ENCODE measurements at places on chromosomes 11 and 22.

GRCh38 chr11:83493034-83493433, 206.9 kb upstream of the CCDC90B start:
- DNase-seq, result no peak

- DNase-seq, result no peak
Measured at GRCh38 chr11:35131886-35132285, 7.1 kb upstream of the CD44 start.

DNA sequence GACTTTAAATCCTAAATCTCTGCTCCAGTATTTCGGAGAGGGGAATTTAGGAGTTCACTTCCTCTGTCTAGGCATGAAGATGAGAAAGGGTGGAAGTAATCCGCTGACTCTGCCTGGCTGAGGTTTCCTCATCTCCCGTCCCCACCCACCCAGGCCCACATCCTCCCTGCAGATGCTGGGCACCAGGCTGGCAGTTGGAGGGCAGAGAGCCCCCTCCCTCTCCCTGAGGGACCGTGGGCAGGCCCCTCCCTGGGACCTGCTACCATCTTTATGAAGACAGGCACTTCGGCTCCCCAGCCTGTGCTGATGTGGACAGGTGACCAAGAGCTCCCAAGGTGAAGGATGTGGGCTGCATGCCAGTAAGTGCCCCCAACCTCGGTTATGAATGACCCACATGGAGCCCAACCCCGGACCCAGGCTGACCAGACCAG, 6.7 kb downstream of the CASTOR1 start:
- no peak for DNase-seq

DNA sequence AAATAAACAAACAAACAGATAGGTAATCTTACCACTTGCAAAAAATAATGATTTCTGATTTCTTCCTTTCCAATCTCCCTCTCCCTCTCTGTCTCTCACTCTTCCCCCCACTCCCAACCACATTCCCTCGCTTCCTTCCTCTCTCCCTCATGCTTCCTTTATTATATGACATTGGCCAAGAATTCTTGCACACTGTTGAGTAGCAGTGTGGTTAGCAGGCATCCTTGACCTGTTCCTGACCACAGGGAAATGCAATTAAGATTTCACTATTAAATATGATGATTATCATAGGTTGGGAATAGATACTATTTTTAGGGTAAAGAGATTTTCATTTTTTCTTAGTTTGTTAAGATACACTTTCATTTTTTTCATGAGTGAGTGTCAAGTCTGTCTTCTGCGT, 14.7 kb upstream of the PLAAT4 start:
- no peak for DNase-seq

DNA sequence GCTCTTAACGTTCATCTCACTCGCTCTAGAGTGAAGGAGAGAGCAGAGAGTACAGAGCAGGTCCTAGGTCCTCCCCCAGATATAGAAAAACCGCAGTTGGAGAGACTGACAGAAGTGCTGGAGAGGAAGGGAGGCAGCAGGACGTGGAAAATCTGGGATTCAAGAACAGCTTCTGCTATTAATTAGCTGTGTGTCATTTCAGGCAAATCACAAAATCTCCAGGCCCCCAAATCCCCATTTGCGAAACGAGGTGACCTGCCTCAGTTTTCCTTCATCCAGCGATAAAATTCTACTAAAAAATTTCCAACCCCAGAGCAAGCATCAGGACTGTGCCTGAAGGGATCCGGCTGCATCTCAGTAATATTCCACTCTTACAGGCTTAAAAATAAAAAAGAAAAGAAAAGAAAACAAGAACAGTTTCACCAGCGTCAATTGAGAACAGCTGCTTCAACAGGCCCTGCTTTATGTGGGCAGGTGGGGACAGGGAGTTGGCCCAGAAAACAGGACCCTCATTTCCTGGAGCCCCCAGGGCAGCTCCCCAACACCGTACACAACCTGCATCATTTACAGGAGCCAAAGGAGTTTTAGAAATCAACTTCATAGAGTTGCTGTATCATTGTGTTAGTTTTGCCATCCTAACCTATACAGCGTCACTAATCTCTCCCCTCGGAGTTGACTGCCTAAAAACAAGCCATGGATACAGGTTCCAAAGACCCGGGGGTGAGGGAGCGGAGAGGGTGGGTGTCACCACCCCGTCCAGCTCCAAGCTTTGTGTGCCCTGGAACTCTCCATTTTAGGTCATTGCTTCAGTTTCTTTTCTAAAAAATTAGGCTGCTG, 2.3 kb upstream of the MALAT1 start:
- DNase-seq, result no peak

DNA sequence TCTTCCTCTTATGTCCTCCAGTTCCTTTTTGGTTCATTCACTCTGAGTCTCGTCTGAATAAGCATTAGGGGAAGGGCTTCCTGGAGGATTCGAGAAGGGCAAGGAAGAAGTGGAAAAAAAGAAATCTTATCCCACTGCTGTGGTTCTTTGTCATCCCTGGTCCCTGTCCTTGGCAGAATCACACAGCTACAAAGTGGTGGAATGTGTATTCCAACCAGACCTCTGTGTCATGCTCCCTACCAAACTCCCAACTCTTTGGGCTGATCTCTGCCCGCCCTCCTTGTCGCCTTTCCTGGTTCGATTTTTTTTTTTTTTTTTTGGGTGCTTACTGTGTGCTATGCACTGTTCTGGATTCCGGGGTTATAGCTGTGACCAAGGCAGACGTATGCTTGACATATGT, 61.0 kb downstream of the TEAD1 start:
- no peak for DNase-seq

DNA sequence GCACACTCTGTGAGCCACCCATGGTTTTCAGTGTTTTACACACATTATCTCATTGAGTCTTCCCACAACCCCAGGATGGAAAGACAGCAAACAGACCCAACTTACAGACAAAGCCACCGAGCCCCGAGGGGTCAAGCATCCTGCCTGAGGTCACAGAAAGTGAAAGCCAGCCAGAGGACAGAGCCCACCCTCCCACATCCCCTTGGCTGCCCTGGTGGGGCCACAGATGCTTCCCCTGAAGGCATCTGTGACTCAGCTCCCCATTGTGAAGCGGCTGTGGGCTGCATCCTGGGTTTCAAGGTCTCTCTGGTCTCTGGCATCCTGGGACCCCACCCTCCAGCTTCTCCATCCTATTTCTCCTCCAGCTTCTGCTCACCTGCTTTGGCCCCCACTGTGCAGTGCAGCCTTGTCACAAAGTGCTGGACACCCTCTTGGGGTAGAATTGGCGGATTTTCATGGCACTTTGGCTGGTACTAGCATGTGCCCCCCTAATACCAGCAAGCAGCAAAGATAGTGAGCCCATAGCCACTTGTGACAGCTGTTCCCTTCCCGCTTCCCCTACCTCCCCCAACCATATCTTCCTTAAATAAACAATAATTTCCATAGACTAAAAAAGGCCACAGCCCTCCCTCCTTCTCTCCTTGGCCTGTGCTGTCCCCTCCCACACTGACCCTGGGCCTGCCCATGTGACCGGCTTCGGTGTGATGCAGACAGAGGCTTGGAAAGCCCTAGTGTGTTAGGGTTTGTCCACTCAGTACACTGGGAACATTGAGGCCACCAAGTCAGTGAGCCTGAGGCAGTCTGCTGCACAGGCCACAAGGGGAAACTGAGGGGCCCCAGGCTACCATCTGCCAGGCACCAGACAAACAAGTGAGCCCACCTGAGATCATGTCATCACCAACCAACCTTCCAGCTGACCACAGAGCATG, 53.9 kb upstream of the SHISAL1 start:
- no peak for DNase-seq

DNA sequence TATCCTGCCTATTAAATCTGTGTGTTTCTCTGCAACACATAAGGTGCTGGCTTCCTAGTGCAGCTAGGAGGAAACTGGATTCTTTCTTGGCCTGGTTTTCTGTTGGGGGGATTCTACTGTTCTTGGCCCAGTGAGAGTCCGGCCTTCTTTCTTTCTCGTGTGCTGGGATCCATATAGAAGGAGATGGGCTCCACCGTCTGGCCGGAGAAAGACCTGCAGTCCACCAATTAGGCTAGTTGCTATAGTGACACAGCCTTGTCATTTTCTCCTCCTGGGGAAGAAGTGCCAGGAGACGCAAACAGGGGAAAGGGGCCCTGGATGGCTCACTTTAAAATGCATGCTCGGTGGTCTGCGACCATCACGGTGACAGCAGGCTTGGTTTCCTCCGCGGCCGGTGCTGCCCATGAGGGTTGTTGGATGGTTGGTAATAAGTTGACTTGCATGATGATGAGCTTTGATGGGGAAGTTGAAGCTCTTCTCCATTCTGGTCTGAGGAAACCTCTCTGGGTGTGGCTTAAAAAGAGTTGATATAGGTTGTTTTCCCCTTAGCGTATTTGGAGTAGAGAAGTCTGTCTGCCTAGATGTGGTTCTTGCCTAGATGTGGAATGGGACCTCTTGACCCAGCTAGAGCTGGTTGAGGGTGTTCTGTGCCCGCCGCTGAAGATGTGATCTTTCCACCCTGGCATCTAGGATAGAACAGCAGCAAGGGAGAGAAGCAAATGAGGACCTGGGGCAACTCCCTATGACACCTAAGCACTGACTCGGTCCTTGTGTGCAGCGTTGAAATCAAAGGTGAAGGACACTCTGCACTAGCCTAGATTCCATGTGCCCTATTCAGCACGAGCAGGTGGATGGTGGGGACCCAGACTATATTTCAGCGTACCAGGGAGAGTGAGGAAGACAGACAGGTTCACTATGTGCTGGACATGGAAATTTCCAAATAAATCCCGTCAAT, 1335.0 kb downstream of the BRD1 start:
- peak; percentile 92 for DNase-seq

DNA sequence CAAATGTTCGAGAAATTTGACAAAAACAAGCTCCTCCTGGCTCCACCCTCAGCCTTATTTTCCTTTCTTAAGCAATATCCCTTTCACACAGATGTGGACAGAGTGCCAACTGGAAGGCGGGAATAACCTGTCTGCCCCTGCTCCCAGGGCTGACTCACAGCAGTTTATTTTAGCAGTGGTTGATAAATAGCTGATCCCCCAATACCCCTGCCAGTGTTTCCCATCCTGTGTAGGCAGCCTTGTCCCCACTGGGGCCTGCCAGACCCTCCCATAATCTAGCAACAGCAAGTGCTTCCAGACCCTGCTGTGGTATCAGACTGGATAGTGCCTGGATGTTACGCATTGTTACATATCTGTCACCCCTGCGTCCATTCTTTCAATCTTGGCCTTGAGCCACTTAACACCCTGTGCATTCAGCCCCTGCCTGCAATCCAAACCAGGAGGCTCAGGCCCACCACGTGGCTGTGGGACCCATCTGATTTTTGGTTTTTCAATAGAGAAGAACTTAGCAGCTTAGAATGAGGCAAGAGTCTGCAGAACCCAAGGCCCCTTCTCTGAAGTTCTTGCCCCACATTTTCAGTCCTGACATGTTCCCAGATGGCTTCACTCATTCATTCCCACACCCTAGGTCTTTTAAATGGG, 53.7 kb downstream of the PARVA start:
- DNase-seq, result no peak

DNA sequence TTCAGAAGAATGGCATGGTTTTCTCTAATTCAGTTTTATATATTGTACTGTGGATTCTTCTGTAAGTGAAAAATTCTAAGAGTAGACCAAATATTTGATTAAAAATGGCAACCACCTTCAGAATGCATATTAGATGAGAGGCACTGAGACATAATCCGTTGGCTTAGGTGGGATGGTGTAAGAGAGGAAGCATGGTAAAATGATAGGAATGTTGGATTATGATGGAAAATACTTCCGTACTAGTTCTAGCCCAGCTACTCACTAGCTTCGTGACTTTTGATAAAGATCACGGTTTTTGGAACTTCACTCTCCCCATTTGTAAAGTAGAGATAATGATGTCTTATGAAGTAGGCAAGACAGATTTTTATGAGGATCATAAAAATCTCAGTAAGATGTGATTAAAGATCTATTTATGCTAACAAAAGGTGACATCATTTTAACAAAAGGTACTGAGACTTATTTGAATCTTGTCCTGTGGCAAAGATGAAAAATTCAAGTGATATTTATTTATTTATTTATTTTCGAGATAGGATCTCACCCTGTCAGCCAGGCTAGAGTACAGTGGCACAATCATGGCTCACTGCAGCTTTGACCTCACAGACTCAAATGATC, 37.5 kb downstream of the UVRAG start:
- no peak for DNase-seq

GRCh38 chr11:57979532-57980079, 44.1 kb upstream of the OR9Q1 start:
- no peak for DNase-seq

GRCh38 chr22:48757985-48758561, 1069.6 kb downstream of the BRD1 start:
- DNase-seq, result peak; percentile 49

- DNase-seq, result peak; percentile 6
Measured at GRCh38 chr11:6650980-6651379, 4.6 kb downstream of the DCHS1 start.

- DNase-seq, result peak; percentile 19
Measured at GRCh38 chr11:134347441-134347840, 15.7 kb downstream of the GLB1L2 start.

DNA sequence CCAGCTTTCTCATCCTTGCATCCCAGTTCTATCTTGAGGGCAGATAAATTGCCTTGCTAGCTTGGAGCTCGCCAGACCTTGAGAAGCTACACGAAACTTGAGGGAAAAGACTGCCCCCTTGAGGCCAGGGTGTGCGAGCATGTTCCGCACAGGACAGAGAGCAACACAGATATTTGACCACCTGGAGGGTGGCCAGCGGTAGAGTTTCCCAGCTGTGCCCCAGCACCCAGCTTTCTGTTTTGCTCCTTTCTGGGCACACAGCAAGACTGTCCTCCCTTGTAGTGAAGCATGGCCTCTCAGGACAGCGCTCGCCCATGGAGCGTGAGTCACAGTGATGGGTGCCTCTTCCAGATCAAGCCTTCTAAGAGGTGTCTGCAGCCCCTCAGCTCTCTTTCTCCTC, 23.5 kb downstream of the SPATA19 start:
- peak; percentile 90 for DNase-seq

DNA sequence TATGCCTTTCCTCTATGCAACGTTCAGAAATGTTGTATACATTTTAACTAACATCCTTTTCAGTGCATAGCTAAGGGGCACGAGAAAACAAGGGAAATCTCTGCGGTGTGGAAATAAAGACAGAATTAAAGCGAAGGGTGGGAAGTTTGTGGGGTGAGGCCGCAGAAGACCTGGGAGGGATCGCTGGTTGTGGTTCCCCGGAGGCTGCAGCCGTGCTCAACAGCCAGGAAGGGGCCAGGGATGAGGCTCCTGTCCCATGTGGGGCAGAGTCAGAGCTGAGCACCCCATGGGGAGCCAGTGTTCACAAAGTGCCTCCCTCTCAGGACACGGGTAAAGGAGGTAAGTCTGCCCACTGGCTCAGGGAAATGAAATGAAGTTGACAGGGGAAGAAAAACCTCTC, 67.5 kb downstream of the MYEOV start:
- DNase-seq, result peak; percentile 40

- no peak for DNase-seq
Measured at GRCh38 chr11:11985016-11985715, 23.3 kb downstream of the DKK3 start.

GRCh38 chr11:94521684-94522083, 9.4 kb downstream of the C11orf97 start:
- peak; percentile 32 for DNase-seq

- no peak for DNase-seq
Measured at GRCh38 chr11:67279589-67280340, 9.3 kb upstream of the ANKRD13D start.

GRCh38 chr22:27223317-27224177, 566.2 kb downstream of the MIAT start:
- no peak for DNase-seq
